ENCODE measurements at places on chromosomes 5 and 9.

DNA sequence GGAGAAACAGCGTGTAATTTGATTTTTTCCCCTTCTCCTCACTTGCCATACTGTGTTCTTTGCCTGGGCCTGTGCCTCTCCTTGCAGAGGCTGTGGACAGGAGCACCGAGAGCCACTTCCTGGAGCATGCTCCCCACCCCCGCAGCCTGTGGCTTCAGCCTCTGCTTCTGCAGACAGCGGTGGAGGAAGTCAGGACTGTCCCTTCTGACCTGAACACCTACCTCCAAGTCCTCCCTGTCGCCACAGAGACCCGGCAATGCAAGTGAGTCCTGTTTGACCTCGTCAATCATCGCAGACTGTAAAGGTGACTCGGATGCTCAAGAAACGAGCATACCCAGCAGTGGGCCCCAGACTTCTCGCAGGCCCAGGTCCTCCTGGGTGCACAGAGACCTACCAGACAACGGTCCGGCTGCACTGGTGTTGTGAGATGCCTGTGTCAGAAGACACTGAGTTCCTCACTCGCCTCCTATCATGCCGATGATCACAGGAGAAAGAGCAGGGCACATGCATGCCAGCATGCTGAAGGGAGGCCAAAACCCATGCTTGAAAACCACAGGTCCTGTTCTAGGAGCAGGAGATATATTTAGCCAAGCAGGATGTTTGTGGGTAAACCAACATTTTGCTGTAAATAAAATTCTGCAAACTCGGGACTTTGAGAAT, 198.8 kb downstream of the AUH start:
- DNase-seq, result no peak

DNA sequence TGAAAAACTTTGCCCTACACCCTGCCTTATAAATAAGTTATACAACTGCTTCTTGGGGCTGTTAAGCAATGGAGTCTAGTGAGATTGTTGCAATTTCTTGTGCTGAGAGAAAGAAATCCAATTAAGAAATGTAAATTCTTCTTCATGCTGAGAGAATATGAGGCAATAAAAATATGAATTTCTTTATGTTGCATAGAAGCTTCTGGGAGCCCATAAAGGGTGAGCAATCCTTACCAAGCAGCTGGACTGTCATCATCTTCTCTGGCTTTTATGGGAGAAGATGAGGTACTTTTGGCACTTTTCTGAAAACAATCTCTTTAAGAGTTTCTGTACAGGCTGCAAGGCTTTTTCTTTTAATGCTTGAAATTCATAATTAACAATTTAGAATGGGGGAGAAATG, 204.3 kb downstream of the DMRTA1 start:
- DNase-seq, result no peak

- no peak for DNase-seq
Measured at GRCh38 chr9:135976944-135977343, 15.8 kb upstream of the UBAC1 start.

GRCh38 chr5:159049844-159050315, 49.8 kb downstream of the EBF1 start:
- DNase-seq, result no peak

DNA sequence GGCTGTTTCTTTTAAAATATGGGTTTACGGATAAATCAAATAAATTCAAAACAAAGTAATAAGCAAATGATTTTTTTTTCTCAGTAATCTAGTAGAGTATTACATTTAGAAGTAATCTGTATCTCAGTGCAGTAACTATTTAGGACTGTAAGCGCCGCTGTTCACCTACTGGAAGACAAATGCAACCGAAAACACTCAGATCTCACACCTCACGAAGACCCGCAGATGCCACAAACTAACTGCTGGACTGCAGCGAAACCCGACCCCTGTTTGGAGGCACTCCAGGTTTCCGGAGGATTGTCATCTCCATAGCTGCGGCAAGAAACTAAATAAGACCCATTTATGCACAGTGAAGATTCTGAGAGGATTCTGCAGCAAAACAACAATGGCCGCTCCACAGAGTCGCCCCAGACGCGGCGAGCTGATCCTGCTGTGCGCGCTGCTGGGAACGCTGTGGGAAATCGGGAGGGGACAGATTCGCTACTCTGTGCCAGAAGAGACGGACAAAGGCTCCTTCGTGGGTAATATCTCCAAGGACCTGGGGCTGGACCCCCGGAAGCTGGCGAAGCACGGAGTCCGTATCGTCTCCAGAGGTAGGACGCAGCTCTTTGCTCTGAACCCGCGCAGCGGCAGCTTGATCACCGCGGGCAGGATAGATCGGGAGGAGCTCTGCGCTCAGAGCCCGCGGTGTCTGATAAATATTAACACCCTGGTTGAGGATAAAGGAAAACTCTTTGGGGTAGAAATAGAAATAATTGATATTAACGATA, at the start of gene PCDHGA8:
TSS of gene PCDHGA8 (plus strand) at position 205 of the 770 bp plus-strand sequence. CDS start at position 386, 181 bp downstream.
- DNase-seq, result no peak

GRCh38 chr9:28320616-28321015, 747.3 kb upstream of the C9orf72 start:
- no peak for DNase-seq

DNA sequence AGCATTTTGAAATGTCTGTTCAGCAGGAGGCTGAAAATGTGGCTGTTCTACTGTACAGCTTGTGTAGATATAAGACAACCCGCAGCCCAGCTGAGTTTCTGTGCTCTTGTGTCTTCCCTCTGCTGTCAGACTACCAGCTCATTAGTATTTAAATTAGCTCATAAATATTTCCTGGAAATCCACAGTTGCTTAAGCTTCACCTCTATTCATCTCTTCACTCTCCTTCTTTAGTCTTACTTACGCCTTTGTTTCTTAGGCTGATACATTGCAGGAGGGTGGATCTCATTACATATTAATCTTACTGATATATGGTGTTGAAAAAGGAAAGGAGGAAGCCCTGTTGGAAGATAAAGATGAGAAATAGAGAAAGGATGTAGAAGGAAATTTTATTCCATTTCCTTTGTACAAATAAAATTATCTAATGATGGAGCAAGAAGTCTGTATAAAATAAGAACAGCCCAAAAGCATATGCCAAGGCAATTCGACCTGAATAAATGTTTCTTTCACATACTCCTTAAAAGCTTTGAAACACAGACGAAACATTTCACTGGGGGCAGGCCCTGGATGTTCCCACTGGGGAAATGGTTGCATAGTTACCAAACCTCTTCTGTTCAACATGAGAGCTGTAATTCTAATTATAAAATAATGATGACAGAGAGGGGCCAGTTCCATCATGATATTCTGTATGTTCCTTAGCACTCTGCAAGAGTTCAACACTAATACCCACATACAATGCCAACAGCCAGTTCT, 111.8 kb upstream of the APC start:
- DNase-seq, result no peak

- no peak for DNase-seq
Measured at GRCh38 chr5:106140101-106140500, 1530.6 kb downstream of the EFNA5 start.

DNA sequence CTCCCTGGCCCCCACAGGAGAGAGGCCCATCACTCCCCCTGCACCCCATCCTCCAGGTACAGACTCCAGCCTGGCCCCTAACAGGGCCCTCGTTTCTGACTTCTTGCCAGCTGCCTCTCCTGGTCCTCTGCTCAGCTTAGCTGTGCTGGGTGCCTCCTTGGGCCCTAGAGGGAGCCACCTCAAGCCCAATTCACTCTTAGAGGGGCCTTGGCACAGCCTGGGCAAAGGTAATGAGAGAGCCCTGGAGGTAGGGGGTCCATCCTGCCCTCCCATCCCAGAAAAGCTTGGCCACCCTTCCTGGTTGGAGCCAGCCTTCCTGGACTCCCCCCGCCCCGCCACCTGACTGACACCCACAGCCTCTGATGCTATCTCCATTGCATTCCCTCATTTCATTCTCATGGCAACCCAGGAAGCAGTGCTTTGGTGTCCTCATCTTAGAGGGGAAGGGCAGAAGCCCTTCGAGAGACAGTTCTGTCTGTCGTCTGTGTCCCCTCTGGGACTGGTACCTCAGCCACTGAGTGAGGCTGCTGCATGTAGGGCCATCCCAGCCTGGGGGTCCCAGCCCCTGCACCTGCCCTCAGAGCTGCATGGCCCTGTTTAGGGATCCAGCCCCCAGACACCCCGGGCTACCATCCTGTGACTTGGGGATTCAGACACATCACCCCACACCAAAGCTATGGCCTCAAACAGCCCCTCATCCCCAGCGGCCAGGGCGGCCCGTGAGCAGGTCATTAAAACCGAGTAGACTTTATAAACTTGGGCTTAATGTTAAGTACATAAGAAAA, 95.5 kb downstream of the BARX1 start:
- DNase-seq, result no peak

GRCh38 chr5:176695073-176695472, 47.8 kb downstream of the TSPAN17 start:
- DNase-seq, result no peak

GRCh38 chr9:116232424-116233159, 79.0 kb downstream of the PAPPA start:
- DNase-seq, result peak; percentile 19

DNA sequence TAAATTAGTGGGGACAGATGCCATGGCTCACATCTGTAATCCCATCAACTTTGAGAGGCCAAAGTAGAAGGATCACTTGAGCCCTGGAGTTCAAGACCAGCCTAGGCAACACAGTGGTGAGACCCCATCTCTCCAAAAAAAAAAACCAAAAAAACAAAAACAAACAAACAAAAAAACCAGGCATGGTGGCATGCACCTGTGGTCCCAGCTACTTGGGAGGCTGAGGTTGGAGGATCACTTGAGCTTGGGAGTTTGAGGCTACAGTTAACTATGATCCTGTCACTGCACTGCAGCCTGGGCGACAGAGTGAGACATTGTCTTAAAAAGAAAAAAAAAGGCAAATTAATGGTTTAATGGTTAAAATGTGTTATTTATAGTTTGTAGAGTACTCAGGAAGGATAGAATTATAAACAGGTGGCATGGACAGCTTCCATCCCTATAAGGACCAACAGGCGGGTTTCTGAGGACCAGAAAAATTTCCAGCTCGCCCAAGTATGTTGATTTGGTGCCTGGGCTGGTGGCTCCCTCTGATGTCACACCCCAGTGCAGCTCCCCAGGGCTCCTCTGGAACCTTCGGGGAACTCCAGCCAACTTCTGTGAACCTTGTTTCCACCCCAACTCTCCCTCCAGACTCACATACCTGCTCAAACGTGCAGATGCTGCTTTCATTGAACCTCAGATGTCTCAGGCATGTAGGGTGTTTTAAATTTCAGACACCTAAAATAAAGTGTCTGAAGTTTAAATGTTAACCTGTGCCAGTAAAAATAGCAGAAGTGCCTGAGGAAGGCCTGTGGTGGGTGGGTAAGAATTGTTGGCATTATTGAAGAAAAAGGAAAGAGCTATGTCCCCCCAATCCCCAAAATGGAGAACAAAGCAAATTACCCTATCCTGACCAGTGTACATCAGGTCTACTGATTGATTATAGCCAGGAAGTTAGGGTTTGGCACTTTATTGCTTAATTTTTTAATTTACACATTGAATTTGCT, 69.0 kb downstream of the TRIO start:
- DNase-seq, result no peak

DNA sequence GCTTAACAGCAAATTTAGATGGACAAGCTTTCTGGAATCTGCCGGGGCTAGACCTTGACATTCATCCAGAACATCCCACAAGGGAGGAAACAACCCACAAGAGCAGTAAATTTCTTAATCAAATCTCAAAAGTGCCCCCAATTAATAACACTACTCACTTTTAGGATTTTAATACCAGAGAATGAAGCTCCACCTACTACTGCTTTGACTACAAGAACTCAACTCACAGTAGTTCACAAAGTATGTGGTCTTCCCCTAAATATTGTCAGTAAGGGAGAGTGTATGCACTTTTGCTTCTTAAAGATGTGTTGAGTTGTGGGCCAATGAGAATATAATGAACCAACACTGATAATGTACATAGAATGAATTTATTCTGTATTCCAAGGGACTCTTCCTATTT, 94.7 kb downstream of the EBF1 start:
- DNase-seq, result no peak

DNA sequence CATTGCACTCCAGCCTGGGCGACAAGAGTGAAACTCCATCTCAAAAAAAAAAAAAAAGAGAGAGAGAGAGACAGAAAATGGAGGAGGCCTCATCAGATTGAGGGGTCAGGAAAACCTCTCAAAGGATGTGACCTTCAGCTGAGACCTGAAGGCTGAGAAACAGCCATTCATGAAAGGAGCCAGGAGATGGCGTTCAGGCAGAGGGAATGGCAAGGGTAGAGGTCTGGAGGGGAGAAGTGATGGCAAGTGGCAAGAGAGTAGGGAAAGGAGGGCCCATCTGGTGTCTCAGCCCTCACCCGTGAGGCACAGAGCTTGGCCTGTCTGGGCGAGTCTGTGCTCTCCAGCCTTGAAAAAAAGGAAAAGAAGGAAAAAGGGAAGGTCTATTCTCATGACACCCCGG, 17.0 kb downstream of the CAMK2A start:
- no peak for DNase-seq

- no peak for DNase-seq
Measured at GRCh38 chr9:87683751-87684626, 41.9 kb upstream of the CTSL start.

GRCh38 chr9:4904322-4905134, 80.5 kb upstream of the JAK2 start:
- DNase-seq, result peak; percentile 24

- no peak for DNase-seq
Measured at GRCh38 chr9:19023078-19023477, 9.9 kb downstream of the SAXO1 start.

- DNase-seq, result no peak
Measured at GRCh38 chr9:15221746-15222145, 85.3 kb downstream of the TTC39B start.

GRCh38 chr9:74861773-74862474, 25.8 kb downstream of the TRPM6 start:
- DNase-seq, result no peak

GRCh38 chr5:166358127-166358830, 1933.2 kb upstream of the WWC1 start:
- no peak for DNase-seq

GRCh38 chr5:169527863-169528262, 55.7 kb upstream of the SPDL1 start:
- DNase-seq, result no peak

DNA sequence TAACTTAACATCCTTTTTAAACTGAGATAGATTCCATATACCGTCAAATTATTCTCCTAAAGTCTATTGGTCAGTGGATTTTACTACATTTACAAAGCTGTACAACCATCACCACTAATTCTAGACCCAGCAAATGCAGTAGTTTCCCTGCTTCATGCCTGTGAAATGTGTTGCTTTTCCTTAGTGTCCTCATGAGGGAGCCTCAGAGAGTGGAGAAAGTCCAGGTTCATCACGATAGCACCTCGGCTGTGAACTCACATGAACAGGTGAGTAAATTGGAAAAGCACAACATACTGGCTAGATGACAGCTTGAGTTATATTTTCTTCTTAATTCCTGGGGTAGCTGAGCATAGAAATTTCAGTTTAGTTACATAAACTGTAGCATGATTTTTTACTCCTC, 653.7 kb downstream of the MTRR start:
- no peak for DNase-seq

DNA sequence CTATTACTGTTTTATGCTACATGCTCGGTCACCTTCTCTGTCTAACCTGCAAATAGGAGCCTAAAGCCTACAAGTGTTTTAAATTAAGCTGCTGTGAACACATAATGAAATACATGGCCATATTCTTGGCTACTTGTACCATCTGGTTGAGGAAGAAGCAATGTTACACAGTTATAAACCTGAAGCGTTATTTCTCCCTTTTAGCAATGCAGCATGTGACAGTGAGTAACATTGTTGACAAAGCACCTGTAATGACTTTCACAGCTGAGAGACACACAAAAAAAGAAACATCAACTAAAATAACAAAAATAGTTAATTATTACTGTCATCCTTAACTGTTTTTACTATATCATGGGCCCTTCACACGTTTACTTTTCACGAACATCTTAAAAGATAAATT, 146.9 kb downstream of the RORB start:
- no peak for DNase-seq

GRCh38 chr5:878125-878524, 14.5 kb downstream of the BRD9 start:
- DNase-seq, result no peak

Data from HS-5 (cell line).